ENCODE measurements at places on chromosomes 1 and 21.

DNA sequence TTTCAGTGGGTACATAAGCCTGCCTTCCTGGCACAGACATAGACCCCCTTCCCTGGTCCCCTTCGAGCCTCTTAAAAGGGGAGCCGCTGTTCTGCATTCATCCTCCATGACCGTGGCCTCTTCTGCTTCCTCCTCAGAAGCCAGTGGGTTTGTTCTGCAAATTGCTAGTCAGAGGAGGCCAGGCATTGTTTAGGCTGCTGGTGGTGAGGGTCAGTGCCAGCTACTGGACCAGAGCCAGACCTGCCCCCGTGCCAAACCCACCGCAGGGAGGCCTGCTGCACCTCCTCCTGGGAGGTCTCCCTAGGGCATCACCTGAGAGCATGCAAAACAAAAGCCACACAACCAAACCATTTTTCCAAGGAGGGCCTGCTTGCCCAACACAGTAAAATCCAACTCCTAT, 178.4 kb downstream of the MIS18A start:
- DNase-seq: no peak

DNA sequence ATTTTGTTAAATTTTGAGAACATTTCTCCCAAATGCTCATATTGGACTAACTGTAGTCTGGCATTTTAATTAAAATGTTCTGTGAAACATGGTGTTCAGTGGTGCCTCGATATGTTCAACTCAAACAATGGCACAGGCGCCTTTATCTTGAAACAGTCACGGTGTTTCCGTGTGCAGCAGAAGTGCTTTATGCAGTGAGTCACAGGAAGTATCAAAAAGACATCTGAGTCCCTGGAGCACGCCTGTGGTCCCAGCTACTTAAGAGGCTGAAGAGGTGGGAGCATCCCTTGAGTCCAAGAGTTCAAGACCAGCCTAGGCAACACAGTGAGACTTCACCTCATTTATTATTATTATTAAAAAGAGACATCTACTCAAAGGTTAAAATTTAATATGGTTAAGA, 52.2 kb downstream of the GREM2 start:
- no peak for DNase-seq

- DNase-seq: no peak
These were observed 30.8 kb upstream of the CPLANE2 start for GRCh38 chr1:16267690-16268180.

GRCh38 chr1:229087339-229087738, 183.6 kb upstream of the RAB4A start:
- no peak for DNase-seq

DNA sequence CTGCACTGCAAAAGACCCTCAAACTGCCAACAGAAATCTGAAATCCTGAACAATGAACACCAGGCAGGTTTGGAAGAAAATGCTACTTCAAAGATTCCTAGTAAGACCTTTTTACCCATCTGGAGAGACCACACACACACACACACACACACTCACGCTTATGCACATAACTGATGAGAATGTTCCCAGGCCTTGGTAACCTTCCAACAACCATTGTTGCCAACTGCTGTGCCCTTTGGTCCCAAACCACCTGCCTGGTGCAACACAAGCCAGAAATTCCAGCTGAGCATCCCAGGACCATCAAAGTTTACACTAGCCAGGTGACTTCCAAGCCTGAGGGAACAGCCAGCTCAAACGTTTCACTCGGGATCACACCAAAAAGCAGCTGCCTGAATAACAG, 56.9 kb downstream of the SEC16B start:
- DNase-seq: no peak

GRCh38 chr1:199404976-199405375, 622.5 kb upstream of the NR5A2 start:
- DNase-seq: peak; percentile 7

DNA sequence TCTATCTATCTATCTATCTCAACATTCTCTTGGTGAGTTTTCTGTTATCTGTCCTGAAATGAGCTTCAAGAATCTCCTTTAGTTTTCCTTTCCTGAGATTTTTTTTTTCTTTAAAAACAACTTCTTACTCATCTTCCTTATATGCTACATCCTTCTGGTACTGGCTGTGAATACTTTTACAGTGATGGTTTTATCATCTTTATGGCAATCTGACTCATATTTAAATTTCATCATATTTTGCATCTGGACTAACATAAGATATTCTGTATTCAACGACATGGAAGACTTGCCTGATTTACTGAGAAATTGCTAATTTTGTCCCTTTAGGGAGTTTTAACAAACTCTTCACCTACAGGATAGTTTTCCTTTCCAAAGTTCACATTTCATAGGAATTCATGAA, 33.0 kb downstream of the PDE4B start:
- DNase-seq: peak; percentile 29

DNA sequence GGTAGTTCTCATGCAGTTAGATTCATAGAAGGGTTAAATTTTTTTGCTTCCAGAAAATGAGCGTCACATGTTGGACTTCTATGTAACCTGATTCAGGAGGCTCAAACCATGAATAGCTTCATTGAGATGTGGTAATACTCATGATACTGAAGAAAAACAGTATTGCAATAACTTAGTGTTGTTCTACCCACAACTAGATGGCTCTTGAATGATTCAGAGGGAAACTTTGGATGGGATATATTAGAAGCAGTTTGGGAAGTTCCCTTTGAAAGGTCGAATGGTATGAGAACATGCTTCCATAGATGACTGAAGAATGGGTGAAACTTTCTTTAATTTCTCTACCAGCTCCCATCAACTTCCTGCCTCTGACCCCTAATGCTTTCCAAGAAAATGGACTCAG, 211.7 kb upstream of the PTGFR start:
- DNase-seq: peak; percentile 76

GRCh38 chr1:28889357-28889756, 25.0 kb upstream of the EPB41 start:
- no peak for DNase-seq

- no peak for DNase-seq
These were observed 159.6 kb downstream of the PTPRU start for GRCh38 chr1:29395736-29396437.

DNA sequence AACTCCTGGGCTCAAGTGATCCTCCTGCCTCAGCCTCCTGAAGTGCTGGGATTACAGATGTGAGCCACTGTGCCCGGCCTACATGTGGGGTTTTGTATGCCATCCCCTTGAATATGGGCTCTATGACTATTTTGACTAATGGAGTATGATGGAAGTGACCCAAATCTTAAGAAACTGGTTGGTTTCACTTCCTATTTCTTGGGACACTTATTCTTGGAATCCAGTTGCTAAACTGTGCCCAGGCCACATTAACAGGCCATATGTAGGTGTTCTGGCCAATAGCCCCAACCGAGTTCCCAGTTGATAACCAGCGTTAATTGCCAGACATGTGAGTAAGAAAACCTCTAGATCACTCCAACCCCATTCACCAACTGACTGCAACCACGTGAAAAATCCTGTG, 36.3 kb upstream of the CLIC4 start:
- no peak for DNase-seq

DNA sequence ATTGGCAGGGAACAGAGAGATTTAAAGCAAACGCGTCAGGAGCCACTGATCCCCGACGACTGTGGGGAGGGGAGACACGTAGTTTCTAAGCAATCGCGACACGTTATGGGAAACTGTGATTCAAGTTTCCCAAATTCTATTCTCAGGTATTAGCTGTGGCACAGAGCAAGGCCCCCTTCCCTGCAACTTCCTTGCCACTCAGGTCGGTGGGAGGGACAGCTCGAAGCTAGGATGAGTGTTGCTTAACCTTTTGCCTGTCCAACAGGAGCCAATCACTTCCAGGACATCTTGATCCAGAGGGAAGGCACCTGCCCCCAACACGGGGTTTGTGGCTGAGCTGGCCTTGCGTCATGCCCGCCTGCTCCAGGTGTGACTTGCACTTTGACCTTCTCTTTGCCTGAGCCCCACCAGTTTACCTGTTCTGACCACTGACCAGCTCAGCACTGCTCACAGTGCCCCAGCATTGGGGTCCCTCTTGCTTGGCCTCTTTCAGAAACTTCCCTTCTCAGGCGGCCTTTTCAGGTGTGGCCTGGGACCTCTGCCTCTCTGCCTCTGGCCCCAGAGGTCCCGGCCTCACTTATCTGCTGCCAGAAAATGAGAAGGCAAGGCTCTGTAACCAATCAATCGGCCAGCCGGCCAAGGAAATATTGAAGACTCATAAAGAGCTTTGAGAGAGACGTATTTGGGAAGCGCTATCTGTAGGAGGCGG, 24.6 kb downstream of the TEX35 start:
- DNase-seq: no peak

- DNase-seq: no peak
These were observed 17.3 kb downstream of the C1orf21 start for GRCh38 chr1:184403961-184404726.

DNA sequence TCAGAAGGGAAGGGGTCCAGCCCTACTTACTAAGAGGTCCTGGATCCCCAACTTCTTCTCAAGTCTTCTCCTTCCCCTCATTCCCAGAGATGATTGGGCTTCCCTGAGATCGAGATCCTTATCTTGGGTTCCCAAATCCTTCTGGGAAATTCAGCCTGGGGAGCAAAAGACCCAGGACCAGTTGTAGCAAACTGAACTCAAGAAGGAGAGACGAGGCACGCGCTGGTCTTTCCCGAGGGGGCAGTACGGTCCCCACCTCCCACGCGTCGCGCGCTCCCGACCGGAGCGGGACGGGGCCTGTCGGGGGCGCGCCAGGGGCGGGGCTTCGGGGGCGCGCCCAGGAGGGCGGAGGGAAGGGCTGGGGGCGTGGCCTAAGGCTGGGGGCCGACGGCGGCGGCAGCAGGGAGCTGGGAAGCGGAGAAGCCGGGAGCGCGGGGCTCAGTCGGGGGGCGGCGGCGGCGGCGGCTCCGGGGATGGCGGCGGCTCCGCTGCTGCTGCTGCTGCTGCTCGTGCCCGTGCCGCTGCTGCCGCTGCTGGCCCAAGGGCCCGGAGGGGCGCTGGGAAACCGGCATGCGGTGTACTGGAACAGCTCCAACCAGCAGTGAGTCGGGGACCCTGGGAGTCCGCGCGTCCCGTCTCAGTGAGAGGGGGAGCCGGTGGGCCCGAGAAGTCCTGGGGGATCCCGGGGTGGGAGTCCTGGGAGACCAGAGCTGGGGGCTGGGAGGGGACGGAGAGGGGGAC, at the start of gene EFNA3:
Gene EFNA3, plus strand, starts transcription at position 369 of the 741 bp plus-strand sequence. Its CDS starts 105 bp downstream, at position 474.
- DNase-seq: no peak

Data from AG04450 (cell line).